ENCODE measurements at places on chromosomes 6 and 20. TPM values are rescaled to one million over a fixed set of nuclear protein-coding genes. Genes with fewer than 3 reads are reported as not detected.

The KIZ gene
- 7.9 TPM for total RNA-seq

The MEP1A gene
- total RNA-seq, result 1.0 TPM

The PRDM1 gene
- 11.0 TPM for total RNA-seq

The TGM2 gene
- 469 TPM for total RNA-seq

The SLCO4A1 gene
- 77.1 TPM for total RNA-seq

The HLA-DPA1 gene
- 674 TPM for total RNA-seq

The GPR63 gene
- 0.69 TPM for total RNA-seq

The FRK gene
- 4.7 TPM for total RNA-seq

The HLA-DQB1 gene
- total RNA-seq, result 111 TPM

The NKX2-2 gene
- not detected for total RNA-seq

The RNF146 gene
- total RNA-seq, result 46.5 TPM

The SLA2 gene
- total RNA-seq, result 0.97 TPM

The LATS1 gene
- total RNA-seq, result 29.0 TPM

The SPTLC3 gene
- total RNA-seq, result 15.4 TPM

The HLA-DMA gene
- 83.7 TPM for total RNA-seq

The C4B gene
- total RNA-seq, result 85.7 TPM

The CUTA gene
- 100 TPM for total RNA-seq

The CLPSL2 gene
- not detected for total RNA-seq

The CD40 gene
- 32.2 TPM for total RNA-seq

The ADGRF5 gene
- total RNA-seq, result 352 TPM

The GPSM3 gene
- 20.1 TPM for total RNA-seq

The KCNB1 gene
- 2.2 TPM for total RNA-seq

The DACT2 gene
- total RNA-seq, result 13.6 TPM

The TNXB gene
- 58.1 TPM for total RNA-seq

The FOXQ1 gene
- 14.4 TPM for total RNA-seq

The ACAT2 gene
- total RNA-seq, result 9.1 TPM

The TTPAL gene
- 12.2 TPM for total RNA-seq

The TSBP1 gene
- total RNA-seq, result not detected

The ADGRG6 gene
- total RNA-seq, result 39.5 TPM
